ENCODE measurements at places on chromosomes 11 and 22. TPM values are rescaled to one million over a fixed set of nuclear protein-coding genes. Genes with fewer than 3 reads are reported as not detected.

The APOL5 gene
- not detected for total RNA-seq

The OR10D3 gene
- total RNA-seq, result not detected

GRCh38 chr22:30919973-30920372 lies 48.6 kb downstream of the MORC2 start:
- H3K27ac ChIP-seq, result no peak overlapping the region
- H3K27me3 ChIP-seq, result no peaks in the 10 kb centered on the region
- no peak overlapping the region for H3K4me3 ChIP-seq
- peaks cover 7% of the 10 kb centered on the region for H3K36me3 ChIP-seq
- DNase-seq, result no peak

DNA sequence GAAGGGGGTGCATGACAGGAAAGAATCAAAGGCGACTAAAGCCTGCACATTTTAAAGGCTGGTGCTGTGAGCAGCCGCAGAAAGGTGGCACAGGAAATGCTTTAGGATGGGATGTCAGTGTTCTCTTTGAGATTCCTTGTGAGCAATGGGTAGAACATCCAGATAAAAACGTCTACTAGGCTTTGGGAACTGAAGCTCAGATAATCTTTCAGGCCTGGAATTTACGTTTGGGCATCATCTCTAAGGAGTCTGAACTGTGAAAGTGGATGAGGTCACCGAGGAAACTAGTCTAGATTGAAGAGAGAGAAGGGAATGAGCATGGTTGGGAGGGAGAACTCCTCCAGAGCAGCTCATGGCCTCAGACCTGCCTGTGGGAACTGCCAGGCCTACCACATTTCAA lies 65.7 kb downstream of the FLI1 start:
- no peak overlapping the region for H3K4me3 ChIP-seq
- peaks cover 14% of the 10 kb centered on the region for H3K4me1 ChIP-seq
- H3K27ac ChIP-seq, result no peak overlapping the region
- DNase-seq, result no peak

The BIRC3 gene
- total RNA-seq, result 10.2 TPM

GRCh38 chr11:105861225-105861624 lies 160.8 kb downstream of the MSANTD4 start:
- H3K4me1 ChIP-seq, result no peaks in the 10 kb centered on the region
- DNase-seq, result no peak
- no peaks in the 10 kb centered on the region for H3K27me3 ChIP-seq
- H3K4me3 ChIP-seq, result no peak overlapping the region

DNA sequence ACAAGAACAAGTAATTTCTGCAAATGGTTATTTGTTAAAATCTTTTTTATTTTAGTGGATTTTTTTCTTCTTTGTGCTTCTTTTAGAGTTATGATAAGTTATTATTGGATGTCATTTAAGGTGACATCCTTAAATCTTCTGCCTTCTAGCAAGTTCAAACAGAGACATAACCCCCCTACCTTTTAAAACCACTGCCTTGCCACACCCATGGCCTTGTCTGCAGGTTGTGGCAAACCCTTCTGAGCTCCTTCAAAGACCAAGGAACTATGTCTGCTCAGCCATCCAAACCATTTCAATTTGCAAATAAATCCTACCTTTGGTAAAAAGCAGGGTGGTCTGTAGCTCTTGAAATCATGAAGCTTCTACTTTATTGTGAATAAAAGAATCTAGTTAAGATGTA lies 241.6 kb downstream of the FAM76B start:
- H3K4me3 ChIP-seq, result no peak overlapping the region
- no peaks in the 10 kb centered on the region for H3K36me3 ChIP-seq
- H3K27me3 ChIP-seq, result no peaks in the 10 kb centered on the region
- no peak for DNase-seq

The PDGFB gene
- 45.6 TPM for total RNA-seq

The CBLIF gene
- total RNA-seq, result not detected

DNA sequence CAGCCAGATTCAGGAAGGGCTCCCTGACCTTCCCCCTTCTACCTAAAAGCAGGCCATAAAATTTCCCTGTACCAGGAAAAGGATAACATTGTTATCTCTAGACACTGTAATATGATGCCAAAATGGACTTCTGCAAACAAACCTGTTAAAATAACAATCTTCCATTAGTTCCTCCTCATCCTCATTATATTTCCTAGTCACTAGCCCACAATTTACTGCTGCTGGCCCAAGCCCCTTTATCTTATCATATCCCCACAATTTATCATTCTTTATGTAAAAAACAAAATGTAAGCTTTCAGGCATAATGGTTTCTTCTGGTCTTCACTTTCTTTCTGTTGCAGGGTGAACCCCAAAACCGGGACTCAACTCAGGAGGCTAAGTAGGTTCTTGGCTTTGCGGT lies 1132.1 kb upstream of the CNTN5 start:
- no peak overlapping the region for H3K4me3 ChIP-seq
- no peaks in the 10 kb centered on the region for H3K36me3 ChIP-seq
- DNase-seq, result no peak
- no peaks in the 10 kb centered on the region for H3K4me1 ChIP-seq

GRCh38 chr11:101470881-101471520 lies 112.8 kb downstream of the TRPC6 start:
- H3K36me3 ChIP-seq, result peaks cover 5% of the 10 kb centered on the region
- no peaks in the 10 kb centered on the region for H3K27me3 ChIP-seq
- H3K4me3 ChIP-seq, result no peak overlapping the region
- no peak overlapping the region for H3K27ac ChIP-seq
- no peaks in the 10 kb centered on the region for H3K4me1 ChIP-seq

- no peaks in the 10 kb centered on the region for H3K27me3 ChIP-seq
- no peak for DNase-seq
- H3K27ac ChIP-seq, result no peak overlapping the region
- H3K4me1 ChIP-seq, result peaks cover 17% of the 10 kb centered on the region
- H3K4me3 ChIP-seq, result no peak overlapping the region
Measured at GRCh38 chr11:68263444-68264035, 8.2 kb downstream of the C11orf24 start.

GRCh38 chr11:128926000-128926399 lies 16.7 kb downstream of the TP53AIP1 start:
- no peaks in the 10 kb centered on the region for H3K27me3 ChIP-seq
- no peak for DNase-seq
- no peak overlapping the region for H3K4me3 ChIP-seq
- no peaks in the 10 kb centered on the region for H3K4me1 ChIP-seq
- H3K27ac ChIP-seq, result no peak overlapping the region
- no peaks in the 10 kb centered on the region for H3K36me3 ChIP-seq

DNA sequence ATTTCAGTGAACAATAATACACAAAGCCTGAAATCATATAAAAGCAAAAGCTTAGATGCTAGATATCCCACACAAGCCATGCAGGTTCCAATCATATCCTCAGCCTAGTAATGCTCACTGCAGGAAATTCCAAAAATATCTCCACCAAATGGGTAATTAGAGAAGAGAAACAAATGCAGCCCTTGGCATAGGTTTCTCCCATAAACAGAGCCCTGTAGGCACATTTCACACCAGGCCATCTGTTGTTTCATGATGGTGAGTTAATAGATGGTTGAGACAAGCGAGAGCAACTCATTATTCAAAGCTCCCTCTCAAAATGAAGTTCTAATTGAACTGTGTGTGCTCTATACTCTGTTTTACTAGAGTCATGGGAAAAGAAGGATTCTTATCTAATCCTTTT lies 154.6 kb upstream of the TRPC6 start:
- H3K4me1 ChIP-seq, result no peaks in the 10 kb centered on the region
- H3K27ac ChIP-seq, result no peak overlapping the region
- no peak for DNase-seq
- H3K4me3 ChIP-seq, result no peak overlapping the region
- no peaks in the 10 kb centered on the region for H3K27me3 ChIP-seq

GRCh38 chr11:29623144-29623722 lies 393.6 kb downstream of the KCNA4 start:
- H3K27me3 ChIP-seq, result no peaks in the 10 kb centered on the region
- DNase-seq, result no peak
- H3K36me3 ChIP-seq, result no peaks in the 10 kb centered on the region
- H3K4me3 ChIP-seq, result no peak overlapping the region
- H3K4me1 ChIP-seq, result no peaks in the 10 kb centered on the region

The P2RX6 gene
- total RNA-seq, result 4.7 TPM

DNA sequence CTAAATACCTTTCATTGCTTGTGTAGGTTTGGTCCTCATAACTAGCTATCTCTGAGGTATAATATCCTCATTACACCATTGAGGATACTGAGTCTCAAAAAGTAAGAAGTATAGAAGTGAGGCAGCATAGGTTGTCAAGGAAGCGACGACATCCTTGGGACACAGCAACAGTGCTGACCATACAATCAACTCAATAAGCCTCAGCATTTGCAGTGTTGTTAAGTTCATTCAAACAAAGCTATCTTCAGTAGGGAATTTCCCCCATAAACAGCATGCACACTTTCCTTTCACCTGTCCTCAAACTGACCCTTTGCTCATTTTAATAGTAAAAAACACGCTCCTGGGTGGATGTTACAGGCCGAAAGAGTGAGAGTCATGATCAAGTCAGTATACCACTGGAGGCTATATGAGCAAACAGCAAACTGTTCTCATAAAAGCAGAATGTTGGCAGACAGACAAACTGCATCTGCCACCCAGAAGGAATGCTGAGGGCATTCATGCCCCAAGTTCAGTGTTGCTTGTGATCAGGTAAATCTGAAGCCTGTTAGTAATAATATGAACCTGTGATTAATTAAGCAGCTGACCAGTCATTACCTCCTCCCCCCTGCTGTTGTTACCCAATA lies 756.2 kb upstream of the TENM4 start:
- H3K4me1 ChIP-seq, result no peaks in the 10 kb centered on the region
- H3K27ac ChIP-seq, result no peak overlapping the region
- no peak for DNase-seq
- no peak overlapping the region for H3K4me3 ChIP-seq
- no peaks in the 10 kb centered on the region for H3K27me3 ChIP-seq
- H3K36me3 ChIP-seq, result no peaks in the 10 kb centered on the region

- H3K4me1 ChIP-seq, result peaks cover 45% of the 10 kb centered on the region
- H3K27me3 ChIP-seq, result no peaks in the 10 kb centered on the region
- peak overlapping the region; percentile 88 for H3K27ac ChIP-seq
- H3K4me3 ChIP-seq, result no peak overlapping the region
- no peak for DNase-seq
Measured at GRCh38 chr11:66318600-66318970, 1.7 kb upstream of the CD248 start.

The TRIM6 gene
- total RNA-seq, result 1.9 TPM

The KIAA0930 gene
- 12.2 TPM for total RNA-seq

The PRODH gene
- total RNA-seq, result 4.2 TPM

GRCh38 chr22:37014415-37014806 lies 4.8 kb downstream of the TST start:
- H3K4me1 ChIP-seq, result peaks cover 37% of the 10 kb centered on the region
- DNase-seq, result no peak
- no peaks in the 10 kb centered on the region for H3K27me3 ChIP-seq
- no peak overlapping the region for H3K4me3 ChIP-seq
- no peak overlapping the region for H3K27ac ChIP-seq
- peaks cover 3% of the 10 kb centered on the region for H3K36me3 ChIP-seq

DNA sequence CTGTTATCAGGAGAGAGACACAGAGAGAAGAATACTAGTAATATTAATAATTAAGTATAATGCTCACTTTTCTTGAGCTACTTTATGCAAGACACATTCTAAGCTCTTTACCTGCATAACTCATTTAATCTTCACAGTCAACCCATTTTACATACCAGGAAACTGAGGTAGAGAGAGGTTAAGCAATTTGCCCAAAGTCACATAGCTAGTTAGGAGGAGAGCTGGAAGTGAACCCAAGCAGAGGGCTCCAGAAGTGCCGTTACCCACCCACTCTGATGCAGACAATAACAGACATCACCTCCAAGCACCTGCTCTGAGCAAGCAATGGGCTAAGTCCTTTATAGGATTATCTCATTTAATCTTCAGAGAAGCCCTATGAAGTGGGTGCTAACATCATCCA lies 24.8 kb downstream of the MICAL2 start:
- peaks cover 15% of the 10 kb centered on the region for H3K36me3 ChIP-seq
- no peak overlapping the region for H3K4me3 ChIP-seq
- H3K4me1 ChIP-seq, result peaks cover 5% of the 10 kb centered on the region
- no peak overlapping the region for H3K27ac ChIP-seq
- no peaks in the 10 kb centered on the region for H3K27me3 ChIP-seq

The LARGE2 gene
- not detected for total RNA-seq

Data from heart right ventricle (tissue), 16 donors.